ENCODE measurements at places on chromosomes 7 and 10. TPM values are rescaled to one million over a fixed set of nuclear protein-coding genes. Genes with fewer than 3 reads are reported as not detected.

Gene GIMAP8
- 7.2 TPM for total RNA-seq

Gene DIP2C
- total RNA-seq = 17.1 TPM

Gene ITGB8
- 1.6 TPM for total RNA-seq

Gene BLNK
- total RNA-seq = 2.9 TPM

Gene MOGAT3
- 2.6 TPM for total RNA-seq

Gene SLC26A5
- total RNA-seq = 3.6 TPM

Gene OR2A1
- total RNA-seq = 0.32 TPM

Gene MLXIPL
- total RNA-seq = 10.4 TPM

Gene PRKRIP1
- total RNA-seq = 17.3 TPM

Gene TSPAN15
- total RNA-seq = 89.5 TPM

Gene PEX1
- total RNA-seq = 52.8 TPM

Gene VSTM4
- total RNA-seq = 17.3 TPM

Gene MRPL32
- total RNA-seq = 49.0 TPM

Gene TMEM196
- not detected for total RNA-seq

Gene TDRD1
- under 0.01 TPM for total RNA-seq

Gene TECTB
- total RNA-seq = not detected

Gene ADARB2
- 2.0 TPM for total RNA-seq

Gene ZNF853
- 5.8 TPM for total RNA-seq

Gene NME8
- not detected for total RNA-seq

Gene TAF3
- 9.2 TPM for total RNA-seq

Gene TLX1
- total RNA-seq = not detected

Gene WEE2
- total RNA-seq = not detected

Gene SH3PXD2A
- 14.7 TPM for total RNA-seq

Gene NOLC1
- 40.5 TPM for total RNA-seq

Gene BNIP3
- 235 TPM for total RNA-seq

Gene NEUROG3
- not detected for total RNA-seq

Gene SORBS1
- 200 TPM for total RNA-seq

Gene VPS37D
- 3.8 TPM for total RNA-seq

Gene OR9A2
- 1.2 TPM for total RNA-seq

Gene CYP26C1
- 0.16 TPM for total RNA-seq

Measured in breast epithelium (tissue), 4 donors.